Activated T-cell treated with anti-CD3 and anti-CD28 coated beads, Interleukin-2, amount 50 U/mL, for 4 hours (primary cell): ENCODE measurements at places on chromosomes 13 and 19. TPM values are rescaled to one million over a fixed set of nuclear protein-coding genes. Genes with fewer than 3 reads are reported as not detected.

- DNase-seq: no peak
Observed at GRCh38 chr13:20408181-20408580, 117.5 kb downstream of the CRYL1 start.

DNA sequence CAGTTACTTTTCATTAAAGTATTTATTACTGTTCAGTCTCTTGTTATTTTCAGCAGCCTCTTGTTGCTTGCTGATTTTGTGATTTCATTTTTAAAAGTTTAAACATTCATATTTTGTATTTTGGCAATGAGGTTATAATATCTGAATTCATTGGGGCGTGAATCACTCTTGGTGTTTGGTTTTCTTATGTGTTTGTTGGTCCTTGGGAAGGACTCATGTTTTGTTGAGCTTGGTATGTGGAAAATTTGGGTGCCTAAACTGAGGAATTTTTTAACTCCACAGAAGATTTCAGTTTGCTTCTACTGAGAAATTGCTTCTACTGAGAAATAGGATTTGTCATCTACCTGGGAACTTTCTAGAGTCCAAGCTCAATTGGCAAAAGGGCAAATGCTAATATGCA, 38.2 kb downstream of the PDS5B start:
- no peak for DNase-seq

CEBPG gene
- total RNA-seq: 28.8 TPM

DNA sequence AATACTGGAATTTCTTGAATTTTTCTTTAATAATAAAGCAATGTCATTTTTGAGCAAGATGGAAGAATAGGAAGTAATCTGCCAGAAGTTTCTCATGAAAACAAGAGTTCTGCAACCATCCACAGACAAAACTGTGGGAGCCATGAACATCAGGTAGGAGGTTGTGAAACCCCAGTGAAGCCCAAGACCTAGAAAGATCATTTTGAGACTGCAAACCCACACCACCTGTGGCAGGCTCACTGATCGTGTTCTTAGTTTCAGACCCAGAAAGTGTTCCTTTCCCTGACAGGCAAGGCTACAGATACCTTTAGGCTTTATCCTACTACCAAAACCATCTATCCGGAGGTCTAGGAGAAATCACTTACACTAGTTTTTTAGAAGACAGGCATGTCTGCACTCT, 2189.8 kb upstream of the PCDH20 start:
- no peak for DNase-seq

PRR36 gene
- total RNA-seq: 0.08 TPM

GRCh38 chr13:39249982-39250381, 211.7 kb downstream of the NHLRC3 start:
- DNase-seq: no peak

DNA sequence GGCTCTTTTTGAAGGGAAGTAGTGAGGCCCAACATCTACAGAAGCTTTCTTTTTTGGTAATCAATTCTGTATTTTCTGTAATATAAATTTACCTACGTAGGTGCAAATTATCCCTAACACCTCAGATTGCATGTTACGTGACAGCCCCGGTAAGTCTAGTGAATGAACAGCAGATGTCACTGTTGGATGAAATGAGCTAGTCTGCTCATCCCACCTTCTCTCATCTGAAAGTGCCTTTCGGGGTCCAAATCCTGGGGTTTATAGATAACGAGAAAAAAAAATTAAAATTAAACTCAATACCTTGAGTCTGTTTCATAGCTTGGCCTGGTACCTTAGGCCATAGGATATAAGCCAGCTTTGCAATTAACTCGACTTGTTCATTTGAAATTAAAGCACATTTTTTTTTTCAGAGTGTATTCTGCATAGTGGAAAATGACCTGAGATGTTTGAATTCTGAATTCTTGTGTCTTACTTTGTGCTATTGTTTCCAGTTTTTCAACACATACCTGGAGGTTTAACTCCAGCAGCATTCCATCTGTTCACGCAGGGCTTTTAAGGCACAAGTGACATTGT, 548.2 kb downstream of the GPC5 start:
- no peak for DNase-seq

GRCh38 chr13:24231377-24231776, 70.9 kb downstream of the SPATA13 start:
- DNase-seq: no peak

DNA sequence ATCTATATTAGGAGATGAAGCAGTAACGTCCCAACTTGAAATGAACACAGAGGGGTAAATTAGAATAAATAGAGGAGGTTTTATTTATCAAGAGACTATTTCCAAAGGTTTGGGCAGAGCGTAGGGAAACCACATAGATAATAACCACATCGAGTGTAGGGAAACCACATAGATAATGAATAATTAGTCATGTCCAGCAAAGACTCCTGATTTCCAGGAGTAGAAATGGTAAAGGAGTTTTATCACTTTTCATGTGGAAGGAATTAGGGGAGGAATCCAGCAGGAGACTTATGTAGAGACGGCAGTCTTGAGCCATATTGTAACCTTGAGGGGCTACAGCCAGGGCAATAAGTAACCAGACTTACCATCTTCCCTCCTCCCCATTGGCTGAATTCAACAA, 136.3 kb upstream of the CSNK1A1L start:
- no peak for DNase-seq

- DNase-seq: no peak
Observed at GRCh38 chr13:29893438-29893837, 43.0 kb upstream of the UBL3 start.

GRCh38 chr13:89457977-89458376, 1786.8 kb downstream of the SLITRK5 start:
- DNase-seq: no peak

ZNF728 gene
- total RNA-seq: not detected

DNA sequence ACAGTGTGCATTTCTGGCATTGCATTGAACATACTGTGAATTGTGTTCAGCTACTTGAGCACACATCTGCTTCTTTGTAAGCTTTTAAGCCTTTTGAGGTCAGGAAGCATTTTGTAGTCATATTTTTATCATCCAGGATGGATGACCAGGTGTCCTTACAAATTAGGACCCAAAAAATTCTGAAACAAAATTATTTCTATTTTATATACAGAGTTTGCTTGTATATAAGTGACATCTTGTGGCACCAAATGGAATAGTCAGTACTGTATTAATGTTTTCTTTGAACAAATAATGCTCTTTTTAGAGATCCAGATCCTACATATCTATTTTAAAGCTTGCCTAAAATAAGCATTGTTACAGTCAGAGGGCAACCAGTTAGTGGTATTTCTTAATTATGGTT, 9.5 kb upstream of the SUPT20H start:
- no peak for DNase-seq

DNA sequence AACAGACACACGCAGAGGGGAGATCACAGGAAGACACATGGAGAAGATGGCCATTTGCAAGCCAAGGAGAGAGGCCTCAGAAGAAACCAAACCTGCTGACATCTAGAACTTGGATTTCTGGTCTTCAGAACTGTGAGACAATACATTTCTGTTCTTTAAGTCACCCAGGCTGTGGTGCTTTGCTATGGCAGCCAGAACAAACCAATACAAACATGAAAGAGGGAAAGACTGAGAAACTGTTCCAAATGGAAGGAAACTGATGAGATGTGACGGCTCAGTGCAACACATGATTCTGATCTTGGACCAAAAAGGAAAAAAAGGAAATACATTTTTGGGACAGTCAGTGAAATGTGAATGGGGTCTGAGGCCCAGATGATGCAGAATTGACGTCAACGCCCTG, 30.2 kb upstream of the SACS start:
- DNase-seq: no peak

MUC16 gene
- not detected for total RNA-seq

GRCh38 chr19:56106397-56106849, 14.7 kb downstream of the ZNF787 start:
- DNase-seq: no peak

CFAP97D2 gene
- not detected for total RNA-seq

GRCh38 chr13:44197791-44198770, 175.5 kb upstream of the SERP2 start:
- DNase-seq: no peak

PLK5 gene
- not detected for total RNA-seq

DNA sequence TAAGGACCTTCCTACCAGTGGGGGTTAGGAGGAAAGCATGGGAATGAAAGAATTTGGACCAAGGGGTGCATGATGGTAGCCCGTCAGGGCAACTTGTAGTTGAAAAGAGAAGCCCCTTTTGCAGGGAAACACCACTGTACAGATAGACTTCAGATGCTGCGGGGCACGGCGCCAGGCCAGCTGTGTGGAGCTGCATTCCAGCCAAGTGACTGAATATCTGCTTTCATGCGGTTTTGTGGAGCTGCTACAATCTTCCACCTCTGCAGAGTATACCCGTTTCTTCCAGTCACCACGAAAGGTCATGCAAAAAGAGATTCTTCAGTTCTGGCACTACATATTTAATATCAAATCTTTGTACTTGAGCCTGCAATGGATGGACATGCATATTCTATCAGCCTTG, 104.7 kb downstream of the RGCC start:
- no peak for DNase-seq

LILRB1 gene
- total RNA-seq: 0.37 TPM
